ENCODE measurements at places on chromosomes 5 and 9. TPM values are rescaled to one million over a fixed set of nuclear protein-coding genes. Genes with fewer than 3 reads are reported as not detected.

GRCh38 chr5:104241046-104241445, 678.5 kb upstream of the NUDT12 start:
- no peak for DNase-seq
- H3K36me3 ChIP-seq, result no peaks in the 10 kb centered on the region
- H3K27ac ChIP-seq, result no peak overlapping the region
- H3K4me1 ChIP-seq, result no peaks in the 10 kb centered on the region

The C6 gene
- not detected for polyA plus RNA-seq

The RNF180 gene
- polyA plus RNA-seq, result not detected

- H3K36me3 ChIP-seq, result no peaks in the 10 kb centered on the region
- H3K27me3 ChIP-seq, result no peaks in the 10 kb centered on the region
- no peak overlapping the region for H3K4me3 ChIP-seq
- no peak for DNase-seq
- no peaks in the 10 kb centered on the region for H3K4me1 ChIP-seq
- no peak overlapping the region for H3K27ac ChIP-seq
These were observed 165.3 kb downstream of the ZNF608 start for GRCh38 chr5:124580925-124581737.

The TRAPPC13 gene
- 20.0 TPM for polyA plus RNA-seq

The SPEF2 gene
- polyA plus RNA-seq, result 1.5 TPM

The TMC1 gene
- not detected for polyA plus RNA-seq

- H3K27ac ChIP-seq, result no peak overlapping the region
- no peaks in the 10 kb centered on the region for H3K4me1 ChIP-seq
- no peak for DNase-seq
- H3K4me3 ChIP-seq, result no peak overlapping the region
- no peaks in the 10 kb centered on the region for H3K27me3 ChIP-seq
These were observed 9.9 kb downstream of the PSD2 start for GRCh38 chr5:139805545-139805944.

GRCh38 chr9:26951794-26952193, 4.4 kb upstream of the IFT74 start:
- no peak overlapping the region for H3K4me3 ChIP-seq
- peaks cover 12% of the 10 kb centered on the region for H3K4me1 ChIP-seq
- H3K27ac ChIP-seq, result no peak overlapping the region
- H3K36me3 ChIP-seq, result no peaks in the 10 kb centered on the region
- DNase-seq, result no peak

- no peak overlapping the region for H3K4me3 ChIP-seq
- no peak for DNase-seq
- H3K36me3 ChIP-seq, result no peaks in the 10 kb centered on the region
- no peak overlapping the region for H3K27ac ChIP-seq
These were observed 26.5 kb downstream of the COL27A1 start for GRCh38 chr9:114181607-114182409.

DNA sequence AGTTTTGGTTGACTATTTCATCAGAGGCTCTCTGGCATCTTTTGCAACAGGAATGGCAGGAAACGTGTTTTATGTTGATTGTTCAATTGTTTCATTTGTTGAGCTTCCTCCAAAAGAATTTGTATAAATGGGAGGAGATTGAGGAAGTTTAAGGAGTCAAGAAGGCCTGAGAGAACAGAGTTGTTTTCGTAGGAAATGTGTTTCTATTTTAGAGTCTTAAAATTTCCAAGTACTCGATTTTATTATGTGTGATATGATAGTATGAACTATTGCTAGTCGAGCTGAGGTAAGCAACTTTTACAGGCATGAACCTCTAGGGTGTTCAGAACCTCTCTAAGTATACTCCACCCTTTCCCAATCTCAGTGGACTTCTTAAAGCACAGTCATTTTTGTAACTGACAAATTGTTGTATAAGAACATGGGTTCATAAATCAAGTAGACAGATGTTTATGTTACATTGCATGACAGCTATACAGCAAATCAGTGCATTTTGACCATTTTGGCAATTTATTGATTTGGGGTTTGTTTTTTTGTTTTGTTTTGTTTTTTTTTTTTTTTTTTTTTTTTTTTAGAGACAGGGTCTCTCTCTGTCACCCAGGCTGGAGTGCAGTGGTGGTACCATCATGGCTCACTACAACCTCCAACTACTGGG, 47.4 kb downstream of the POLK start:
- peaks cover 33% of the 10 kb centered on the region for H3K36me3 ChIP-seq
- DNase-seq, result no peak
- no peaks in the 10 kb centered on the region for H3K27me3 ChIP-seq
- no peaks in the 10 kb centered on the region for H3K4me1 ChIP-seq
- no peak overlapping the region for H3K27ac ChIP-seq
